ENCODE measurements at places on chromosomes 4 and X.

GRCh38 chr4:88735564-88735963, 37.9 kb upstream of the NAP1L5 start:
- no peak for DNase-seq

DNA sequence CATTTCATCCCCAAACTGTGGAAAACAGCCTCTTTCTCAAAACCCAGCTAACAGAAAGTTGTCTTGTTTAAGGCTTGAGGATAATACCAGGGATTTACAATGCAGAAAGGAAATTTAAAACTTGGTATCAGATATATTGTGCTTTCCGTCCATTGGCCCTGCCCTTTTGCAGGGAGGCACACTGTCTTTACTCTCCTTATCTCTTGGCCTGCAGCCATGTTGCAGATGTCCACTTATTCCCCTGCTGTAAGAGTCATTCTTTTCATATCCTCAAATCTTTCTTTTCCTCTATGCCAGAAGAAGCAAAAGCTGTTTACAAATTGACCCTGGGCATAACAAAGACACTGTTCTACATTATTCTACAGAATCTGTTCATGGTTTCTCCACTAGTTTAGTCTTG, 75.6 kb upstream of the DYNLT3 start:
- DNase-seq = no peak

- DNase-seq = no peak
Observed at GRCh38 chr4:184369871-184370270, 104.5 kb downstream of the IRF2 start.

DNA sequence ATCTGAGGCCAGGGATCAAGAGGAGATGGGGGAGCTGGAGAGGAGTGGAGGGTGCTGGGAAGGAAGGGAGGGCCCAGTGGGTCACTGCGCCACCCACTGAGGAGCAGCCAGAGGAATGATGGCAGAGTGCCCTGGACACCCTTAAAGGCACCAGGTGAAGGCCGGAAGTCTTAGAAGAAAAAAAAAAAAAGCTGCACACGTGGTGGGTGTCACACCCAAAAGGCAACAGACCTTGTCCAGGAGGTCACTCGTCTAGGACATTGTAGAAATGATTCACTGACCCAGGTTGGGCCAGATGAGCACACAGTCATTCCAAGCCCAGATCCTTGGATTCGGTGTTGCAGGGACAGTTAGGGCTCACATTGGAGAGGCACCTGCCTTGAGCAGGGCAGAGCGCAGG, 93.5 kb upstream of the TRIM2 start:
- DNase-seq = no peak

DNA sequence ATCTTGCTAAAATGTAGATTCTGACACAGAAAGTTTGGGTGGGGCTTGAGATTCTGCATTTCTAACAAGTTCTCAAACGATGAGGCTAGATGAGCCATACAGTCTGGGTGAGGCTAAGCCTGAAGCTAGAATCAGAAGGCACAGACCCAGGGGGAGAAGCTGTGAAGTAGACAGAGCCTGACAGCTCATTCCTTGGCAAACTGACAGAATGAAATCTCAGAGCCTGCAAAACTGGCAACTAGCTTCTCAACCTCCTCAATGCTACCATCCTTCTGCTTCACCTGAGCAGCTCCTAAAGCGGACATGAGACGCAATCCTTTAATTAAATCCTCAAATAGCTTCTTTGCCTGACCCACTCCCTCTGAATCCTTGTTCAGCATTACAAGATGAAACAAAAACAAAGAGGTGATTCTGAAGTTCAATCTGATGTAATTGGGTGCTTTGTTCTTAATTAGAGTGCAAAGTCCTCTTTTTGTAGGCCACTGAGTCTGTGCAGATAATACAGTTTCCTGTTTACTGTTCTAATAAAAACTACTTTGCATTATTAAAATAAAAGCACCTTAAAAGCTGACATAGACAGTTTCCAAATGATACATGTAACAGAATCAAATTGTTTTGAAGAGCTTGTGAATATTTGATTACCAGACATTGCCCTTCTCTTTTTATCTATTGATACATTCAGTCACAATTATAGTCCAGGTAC, 71.0 kb upstream of the BMP2K start:
- no peak for DNase-seq

DNA sequence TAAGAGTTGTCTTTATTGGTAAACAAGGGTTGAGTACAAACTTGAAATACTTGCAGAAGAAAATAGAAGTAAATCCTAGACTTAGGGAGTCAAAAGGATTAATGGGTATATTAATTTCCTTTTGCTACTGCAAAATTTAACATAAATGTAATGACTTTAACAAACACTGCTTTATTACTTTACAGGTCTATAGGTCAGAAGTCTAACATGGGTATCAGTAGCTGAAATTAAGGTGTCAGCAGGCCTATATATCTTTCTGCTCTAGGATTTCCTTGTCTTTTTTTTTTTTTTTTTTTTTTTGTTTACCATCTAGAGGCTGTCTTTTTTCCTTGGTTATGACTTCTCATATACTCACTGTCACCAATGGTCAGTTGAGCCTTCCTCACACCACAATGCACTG, 220.4 kb downstream of the GRID2 start:
- DNase-seq = no peak

DNA sequence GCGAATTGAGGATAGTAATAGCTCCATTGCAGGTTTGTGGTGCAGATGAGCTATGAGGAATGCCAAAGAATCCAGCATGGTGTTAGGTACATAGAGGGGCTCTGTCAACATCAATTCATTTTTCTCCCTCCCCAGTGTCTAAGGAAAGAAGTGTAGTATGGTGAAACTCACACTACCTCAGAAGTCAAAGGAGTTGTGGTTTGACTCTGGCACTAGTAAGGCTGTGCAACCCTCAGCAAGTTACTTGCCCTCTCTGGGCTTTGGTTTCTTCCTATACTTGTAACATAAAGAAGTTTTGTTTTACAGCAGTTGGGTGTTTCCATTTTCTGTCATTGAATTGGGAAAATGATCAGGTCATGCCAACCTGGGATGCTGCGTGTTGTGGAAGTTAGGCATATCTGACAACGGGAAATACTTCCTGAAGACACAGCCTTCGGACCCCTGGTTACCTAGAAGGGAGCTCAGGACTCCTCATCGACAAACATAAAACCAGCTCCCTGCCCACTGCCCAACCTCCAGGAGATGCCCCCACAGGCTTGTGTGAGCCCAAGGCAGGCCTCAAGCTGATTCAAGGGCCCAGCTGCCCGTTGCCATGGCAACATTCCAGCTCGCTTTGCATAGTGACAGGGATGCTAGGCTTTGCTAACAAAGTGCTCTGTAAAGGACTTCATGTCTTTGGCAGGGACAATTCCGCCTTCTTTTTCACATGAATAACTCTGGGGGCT, 71.4 kb downstream of the RTL5 start:
- DNase-seq = no peak

DNA sequence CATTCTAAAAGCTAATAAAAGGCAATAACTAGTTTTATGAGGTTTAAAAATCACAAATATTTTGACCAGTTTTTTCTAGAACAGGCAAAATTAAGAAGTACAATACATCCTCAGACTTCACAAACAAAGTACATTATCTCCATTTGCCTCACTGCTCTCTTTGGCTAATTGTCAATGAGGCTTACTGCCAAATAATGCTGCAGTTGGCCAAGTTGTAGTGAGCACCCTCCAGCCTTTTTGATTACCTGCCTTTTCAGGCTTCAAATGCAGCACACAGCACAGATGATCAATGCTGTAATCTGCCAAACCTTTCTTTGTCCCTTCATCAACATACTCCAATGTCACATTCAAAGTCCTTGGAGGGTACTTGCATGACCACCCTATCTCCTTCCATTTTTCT, 605.2 kb downstream of the KLHL13 start:
- DNase-seq = no peak

- no peak for DNase-seq
Observed at GRCh38 chr4:4859799-4860599, 534 bp downstream of the MSX1 start.

GRCh38 chr4:78618436-78618835, 66.9 kb downstream of the ANXA3 start:
- DNase-seq = no peak

GRCh38 chrX:78796916-78797315, 49.4 kb downstream of the LPAR4 start:
- DNase-seq = no peak

DNA sequence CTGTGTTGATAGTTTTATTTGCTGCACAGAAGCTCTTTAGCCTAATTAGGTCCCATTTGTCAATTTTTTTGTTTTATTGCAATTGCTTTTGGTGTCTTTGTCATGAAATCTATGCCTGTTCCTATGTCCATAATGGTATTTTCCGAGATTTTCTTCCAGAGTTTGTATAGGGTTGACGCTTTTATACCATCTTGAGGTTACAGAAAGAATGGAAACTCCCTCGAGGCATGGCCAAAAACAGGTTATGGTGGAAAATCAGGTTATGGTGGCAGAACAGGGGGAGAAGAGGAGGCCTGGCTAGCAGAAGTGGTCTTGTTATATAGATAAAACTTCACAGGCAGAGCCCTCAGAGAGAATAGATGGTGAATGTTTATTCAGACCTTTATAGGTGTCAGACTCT, 21.6 kb downstream of the OPHN1 start:
- no peak for DNase-seq

DNA sequence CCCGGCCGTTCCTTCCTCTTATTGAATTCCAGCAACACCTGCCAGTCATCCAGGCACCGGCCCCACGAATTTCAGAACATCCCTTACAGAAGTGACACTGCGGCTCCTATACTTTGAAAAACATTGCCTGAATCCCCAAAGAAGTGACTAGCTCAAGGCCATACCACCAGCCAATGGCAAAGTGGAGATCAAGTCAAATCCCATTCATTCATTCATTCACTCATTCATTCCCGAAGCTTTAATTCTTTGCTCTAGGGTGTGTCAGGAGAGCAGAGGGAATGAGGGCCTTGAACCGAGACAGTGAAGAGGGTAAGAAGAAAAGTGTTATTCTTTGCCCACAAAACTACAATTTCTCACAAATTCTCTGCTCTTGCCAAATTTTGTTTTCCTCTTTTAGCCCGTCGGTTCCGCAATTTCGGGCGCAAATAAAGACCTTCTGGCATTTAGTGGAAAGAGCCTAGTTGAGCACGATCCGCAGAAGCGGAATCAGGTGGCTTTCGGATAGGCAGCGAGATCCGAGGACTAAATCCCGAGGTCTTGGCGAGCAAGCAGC, 824 bp upstream of the HMGB3 start:
- DNase-seq = no peak

- no peak for DNase-seq
Observed at GRCh38 chrX:24243692-24244091, 70.2 kb downstream of the SUPT20HL2 start.

- no peak for DNase-seq
Observed at GRCh38 chr4:8218371-8219031, 19.4 kb downstream of the SH3TC1 start.

DNA sequence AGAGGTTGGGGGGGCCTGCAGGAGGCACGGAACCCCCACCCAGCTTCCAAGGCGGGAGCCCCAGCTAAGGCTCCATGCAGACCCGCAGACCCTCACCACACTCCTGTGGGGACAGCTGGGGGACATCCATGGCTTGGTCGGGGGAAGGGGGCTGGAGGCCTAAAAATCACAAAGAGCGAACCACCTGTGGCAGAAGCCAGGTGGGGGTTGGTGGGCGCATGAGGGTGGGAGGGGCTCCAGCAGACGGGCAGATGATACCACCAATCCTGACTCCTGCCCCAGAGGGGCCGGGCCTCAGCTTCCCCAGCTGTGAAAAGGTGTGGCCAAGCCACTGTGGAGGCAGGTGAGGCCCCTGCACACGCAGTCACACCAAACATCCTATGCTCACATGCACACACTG, 111.6 kb downstream of the FAM53A start:
- no peak for DNase-seq

DNA sequence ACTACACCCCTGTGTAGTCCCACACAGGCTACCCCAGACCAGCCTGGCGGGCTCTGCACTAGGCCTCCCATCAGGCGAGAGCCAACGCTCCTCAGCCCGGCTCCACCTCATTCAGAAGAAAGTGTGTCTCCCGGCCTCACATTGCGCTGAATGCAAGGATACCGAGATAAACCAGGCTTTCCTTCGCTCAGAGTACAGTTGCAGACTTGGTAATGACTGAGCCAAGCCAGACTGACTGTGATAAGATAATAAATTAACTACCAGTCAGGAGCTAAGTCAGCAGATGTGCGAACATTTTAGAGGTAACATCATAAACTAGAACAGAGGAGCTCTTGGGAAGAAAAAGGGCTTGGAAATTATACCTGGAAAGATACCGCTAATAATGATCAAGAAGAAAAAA, 397.6 kb downstream of the TRIML1 start:
- DNase-seq = no peak

GRCh38 chrX:9604111-9604907, 139.5 kb downstream of the TBL1X start:
- DNase-seq = no peak

DNA sequence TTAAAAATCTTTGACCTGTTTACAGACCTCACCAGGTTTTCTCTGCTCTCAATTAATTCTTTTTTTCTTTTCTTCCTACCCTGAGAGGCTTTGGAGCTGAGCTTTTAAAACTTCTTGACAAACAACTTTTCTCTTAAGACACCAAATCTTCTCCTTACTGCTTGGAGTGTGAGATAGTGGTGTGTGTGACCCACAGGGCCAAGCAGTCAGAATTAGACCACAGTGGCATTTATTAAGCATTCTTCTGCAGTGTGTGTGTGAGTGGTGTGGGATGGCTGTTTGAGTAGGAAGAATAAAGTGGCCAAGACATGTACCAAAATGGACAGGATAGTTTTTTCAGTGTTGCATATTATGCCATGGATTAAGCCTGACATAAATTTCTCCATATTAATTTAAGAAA, 665.1 kb downstream of the RAPGEF2 start:
- no peak for DNase-seq

DNA sequence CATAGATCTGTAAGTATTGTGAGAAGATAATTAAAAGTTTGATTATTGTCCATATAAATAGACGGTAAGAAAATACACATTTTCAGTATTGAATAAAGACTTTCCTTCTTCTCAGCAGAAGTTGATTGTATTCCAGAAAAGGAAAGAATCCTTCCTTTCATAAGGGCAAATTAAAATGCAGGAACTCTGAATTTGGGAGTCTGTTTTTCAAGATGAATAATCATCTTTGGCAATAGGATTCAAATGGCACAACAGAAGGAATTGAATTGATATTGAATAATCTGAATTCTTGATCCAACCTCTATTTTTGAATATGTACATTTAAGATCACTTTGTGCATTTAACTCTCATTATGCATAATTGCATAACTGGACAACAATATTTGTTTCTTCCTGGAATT, 149.3 kb downstream of the DMD start:
- no peak for DNase-seq

DNA sequence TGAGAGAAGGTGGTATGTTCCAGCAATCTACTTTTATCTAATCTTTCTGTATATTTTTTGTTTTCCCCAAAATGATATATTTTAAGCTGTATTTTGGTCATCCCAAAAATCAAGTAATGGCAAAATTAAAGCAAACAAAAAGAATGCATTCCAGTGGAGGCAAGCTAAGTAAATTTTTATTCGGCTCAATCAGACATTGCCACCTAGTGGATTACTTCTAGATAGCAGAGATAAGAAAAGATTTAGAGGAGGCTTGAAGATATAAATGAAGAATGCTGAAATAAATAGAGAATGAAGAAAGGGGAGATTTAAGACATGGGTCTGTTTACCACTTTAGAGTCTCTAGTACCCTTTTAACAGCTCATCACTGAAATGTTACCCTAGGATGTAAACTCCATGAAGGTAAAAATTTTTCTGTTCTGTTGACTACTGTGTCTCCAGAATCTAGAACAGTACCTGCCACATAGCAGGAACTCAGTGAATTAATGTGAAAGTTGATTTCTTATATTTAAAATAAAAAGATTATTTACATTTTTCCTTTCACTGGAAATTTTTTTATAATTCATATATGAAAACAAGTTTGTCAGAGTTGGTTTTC, 110.9 kb upstream of the ANK2 start:
- no peak for DNase-seq
